ENCODE measurements at places on chromosomes 13 and 19.

DNA sequence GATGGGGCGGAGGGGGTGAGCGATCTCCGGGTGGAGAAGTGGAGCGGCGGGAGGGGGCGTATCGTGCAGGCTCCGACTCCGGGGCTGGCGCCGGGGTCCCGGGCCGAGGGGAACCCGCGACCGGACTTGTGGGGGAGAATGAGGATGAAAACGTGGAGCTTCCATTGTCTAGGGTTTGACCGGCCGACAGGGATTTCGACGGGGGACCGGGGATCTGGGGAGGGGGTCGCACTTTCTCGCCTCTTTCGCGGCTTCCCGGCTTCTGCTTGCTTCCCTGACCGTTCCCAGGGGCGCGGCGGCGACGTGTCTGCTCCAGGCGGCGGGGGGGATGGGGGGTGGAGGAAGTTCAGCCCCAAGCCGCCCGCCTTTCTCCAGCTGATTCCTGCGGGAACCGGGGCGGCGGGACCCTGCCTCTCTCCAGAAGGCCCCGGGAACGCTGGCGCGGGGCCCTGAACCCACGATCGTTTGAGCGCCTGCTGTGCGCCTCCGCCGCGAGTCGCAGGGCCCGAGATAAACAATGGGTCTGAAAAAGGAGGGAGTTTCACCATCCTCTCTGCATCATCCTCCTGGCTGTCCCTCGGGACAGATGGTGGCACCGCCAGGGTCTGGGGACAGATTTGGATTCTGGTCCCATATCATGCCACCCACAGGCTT, 790 bp downstream of the TPM4 start:
- DNase-seq, result no peak

DNA sequence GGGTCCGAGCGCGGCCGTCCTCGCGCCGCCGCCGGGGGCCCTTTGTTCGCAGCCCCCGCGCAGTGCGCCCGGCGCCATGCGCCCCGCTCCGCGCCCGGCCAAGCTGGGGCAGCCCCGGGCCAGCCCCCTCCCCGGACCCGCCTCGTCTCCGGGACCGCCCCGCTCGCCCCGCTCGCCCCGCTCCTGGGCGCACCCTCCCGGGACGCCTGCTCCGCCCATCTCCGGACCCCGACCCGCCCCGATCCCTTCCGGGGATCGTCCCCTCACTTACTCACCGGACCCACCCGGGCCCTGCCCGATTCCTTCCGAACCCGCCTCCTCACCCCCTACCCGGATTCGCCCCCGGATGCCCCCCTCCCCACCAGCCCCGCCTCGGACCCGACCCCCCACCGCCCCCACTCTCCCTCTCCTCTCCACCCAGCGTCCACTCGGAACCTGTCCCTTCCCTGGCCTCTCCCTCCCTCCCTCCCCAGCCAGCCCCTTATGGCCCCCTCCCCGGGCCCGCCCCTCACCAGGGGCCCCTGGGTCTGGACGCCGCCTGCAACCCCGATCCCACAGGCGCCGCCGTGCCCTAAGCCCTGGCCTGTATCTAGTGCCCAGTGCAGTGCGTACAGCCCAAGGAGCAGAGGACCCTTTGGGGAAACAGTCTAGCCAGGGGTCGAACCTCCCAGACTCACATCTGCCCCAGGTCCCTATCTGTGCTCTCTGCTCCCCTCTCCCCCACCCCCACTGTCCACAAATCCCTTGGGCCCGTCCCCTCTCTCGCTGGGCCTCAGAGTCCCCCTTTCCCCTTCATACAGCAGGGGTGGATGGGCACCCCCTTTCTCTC, at the start of gene CPAMD8:
Gene CPAMD8 (minus strand): TSS at position 105 of the 829 bp plus-strand sequence. CDS start 168 bp downstream, outside the sequence.
- DNase-seq, result no peak

DNA sequence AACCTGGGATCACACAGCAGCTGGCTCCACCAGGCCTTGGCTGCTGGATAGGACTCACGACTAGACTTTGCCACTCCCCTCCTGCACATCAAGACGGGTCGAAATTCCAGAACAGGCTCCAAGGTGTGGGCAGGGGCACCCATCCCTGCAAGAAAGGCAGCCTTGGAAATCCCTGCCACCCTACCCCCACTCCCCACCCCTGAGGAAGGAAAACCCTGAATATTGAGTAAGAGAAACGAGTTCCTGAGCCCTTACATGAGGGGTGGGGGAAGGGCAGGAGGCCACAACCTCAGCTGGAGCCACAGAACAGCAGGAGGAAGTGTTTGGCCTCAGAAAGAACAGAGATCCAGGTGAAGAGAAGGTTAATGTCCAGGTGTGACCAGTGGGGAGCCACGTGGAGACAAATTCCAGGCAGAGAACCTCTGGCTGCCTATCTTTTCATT, 20.1 kb downstream of the DEDD2 start:
- no peak for DNase-seq

DNA sequence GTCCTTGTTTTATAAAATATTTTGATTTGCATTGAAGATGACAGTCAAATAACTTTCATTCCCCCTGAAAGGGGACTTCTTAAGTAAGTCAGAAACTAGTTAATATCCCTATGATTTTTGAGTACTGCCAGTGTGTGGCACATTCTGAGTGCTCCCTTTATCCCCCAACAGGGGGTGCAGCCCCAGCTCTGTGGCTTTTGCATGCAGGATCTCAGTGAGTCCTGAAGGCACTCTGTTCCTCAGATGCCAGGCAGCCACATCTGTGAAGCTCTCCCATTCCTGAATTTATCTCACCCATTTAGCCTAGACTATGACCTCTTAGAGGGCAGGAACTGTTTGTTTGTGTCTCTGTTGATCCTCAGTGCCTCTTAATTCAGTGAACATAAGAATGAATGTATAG, 123.1 kb downstream of the CDK8 start:
- DNase-seq, result no peak

GRCh38 chr13:74904556-74904955, 577.4 kb downstream of the TBC1D4 start:
- no peak for DNase-seq

- DNase-seq, result no peak
Observed at GRCh38 chr13:100534911-100535310, 53.7 kb downstream of the GGACT start.

- DNase-seq, result no peak
Observed at GRCh38 chr13:97058391-97058790, 64.1 kb upstream of the OXGR1 start.

DNA sequence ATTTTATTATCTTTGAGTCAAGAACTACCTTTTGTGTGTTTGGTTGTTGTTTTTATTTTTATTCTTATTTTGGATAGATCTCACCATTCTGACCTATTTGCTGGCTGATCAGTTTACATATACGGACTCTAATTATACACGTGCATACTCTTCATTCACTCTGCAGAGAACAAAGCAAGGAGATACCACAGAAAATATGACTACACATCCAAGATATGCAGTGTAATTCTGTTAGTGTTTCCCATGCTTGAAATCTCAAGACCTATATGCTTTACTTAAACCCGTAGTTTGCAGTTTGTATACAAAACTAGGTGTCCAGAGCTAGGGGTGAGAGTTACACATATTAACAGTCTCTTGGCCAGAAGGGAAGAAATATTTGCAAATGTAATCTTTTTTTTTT, 205.5 kb downstream of the DCLK1 start:
- DNase-seq, result no peak

DNA sequence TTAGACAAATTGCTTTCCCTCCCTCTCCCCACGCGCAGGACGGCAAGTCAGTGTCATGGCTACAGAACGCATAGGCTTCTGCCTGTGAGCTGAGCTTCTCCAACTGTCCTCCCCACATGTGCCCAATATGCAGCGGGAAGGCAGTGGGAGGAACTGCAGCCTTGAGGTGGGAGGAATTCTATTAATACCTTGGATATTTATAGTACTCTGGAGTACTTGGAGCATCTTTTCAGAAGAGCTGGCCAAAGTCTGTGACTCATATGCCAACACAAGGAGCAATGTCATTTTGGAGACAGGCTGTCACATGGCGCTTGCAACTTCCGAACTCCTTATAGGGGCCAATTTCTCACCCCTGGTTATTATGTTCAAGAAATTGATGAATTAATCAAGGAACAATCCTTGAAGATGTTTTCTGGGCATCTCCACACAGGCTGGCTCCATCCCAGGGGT, 245.0 kb upstream of the SERP2 start:
- DNase-seq, result no peak

GRCh38 chr13:40152145-40152544, 496.7 kb downstream of the COG6 start:
- no peak for DNase-seq

- no peak for DNase-seq
Observed at GRCh38 chr13:24842549-24843274, 78.7 kb downstream of the RNF17 start.

DNA sequence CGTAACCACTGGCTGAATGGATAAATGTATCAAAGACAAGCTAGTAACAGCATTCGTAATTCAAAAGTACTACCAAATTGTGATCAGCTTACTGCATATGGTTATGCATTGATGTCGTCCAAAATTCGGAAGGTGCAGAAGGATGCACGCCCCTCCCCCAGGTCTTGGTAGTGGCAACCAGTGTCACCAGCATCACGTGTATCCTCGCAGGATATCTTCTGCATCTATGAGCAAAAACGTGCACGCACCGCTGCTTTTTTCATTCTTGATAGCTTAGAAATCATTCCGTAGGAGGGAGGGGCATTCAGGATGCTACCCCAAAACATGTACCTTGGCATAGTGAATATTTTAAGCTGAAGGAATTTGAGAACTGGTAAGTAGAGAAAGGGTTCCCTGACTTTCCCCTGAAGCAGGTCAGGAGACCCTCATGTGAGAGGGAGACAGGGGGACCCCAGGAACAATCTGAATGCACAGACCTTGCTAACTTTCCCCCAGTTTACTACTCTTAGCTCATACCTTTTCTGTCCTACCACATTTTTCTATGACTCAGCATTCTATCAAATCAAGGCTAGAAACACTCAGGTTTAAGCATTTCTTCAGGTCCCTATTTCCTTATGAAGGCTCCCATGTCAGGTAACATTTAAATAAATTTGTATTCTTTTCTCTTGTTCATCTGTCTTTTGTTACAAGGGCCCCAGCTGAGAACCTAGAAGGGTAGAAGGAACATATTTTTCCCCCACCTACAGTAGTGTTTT, 61.2 kb upstream of the TM9SF2 start:
- no peak for DNase-seq

DNA sequence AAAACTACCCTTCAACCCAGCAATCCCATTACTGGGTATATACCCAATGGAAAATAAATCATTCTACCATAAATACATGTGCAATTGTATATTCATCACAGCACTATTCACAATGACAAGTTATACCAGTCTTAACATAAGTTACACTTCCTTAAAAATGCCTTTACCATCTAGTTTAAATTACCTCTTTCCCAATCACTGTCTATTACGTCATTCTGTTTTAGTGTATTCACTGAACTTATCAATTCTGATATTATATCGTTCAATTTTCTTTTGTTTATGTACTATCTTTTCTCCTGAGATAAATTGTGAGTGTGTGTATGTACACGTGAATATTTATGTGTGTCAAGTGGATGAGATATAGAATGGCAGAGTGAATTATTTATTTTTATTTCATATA, 1416.8 kb downstream of the OLFM4 start:
- no peak for DNase-seq

DNA sequence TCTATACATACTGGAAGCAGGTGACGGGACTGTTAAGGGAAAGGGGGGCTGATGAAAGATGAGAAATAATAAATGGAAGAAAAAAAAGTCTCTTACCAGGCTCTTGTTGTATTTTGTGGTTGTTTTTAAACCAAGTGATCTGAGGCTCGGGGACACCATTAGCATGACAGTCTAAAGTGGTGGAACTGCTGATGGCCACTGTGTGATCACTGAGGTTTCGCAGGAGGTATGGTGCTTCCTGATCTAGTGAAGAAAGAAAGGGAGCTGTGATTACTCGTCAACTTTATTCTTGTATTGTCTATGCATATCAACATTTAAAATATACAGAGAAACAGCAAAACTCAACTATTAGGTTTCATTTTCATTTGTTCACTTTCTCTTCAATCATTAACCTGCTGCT, 110.1 kb downstream of the FLT1 start:
- DNase-seq, result no peak

- DNase-seq, result peak; percentile 20
Observed at GRCh38 chr13:43785650-43786471, 911 bp downstream of the ENOX1 start.

DNA sequence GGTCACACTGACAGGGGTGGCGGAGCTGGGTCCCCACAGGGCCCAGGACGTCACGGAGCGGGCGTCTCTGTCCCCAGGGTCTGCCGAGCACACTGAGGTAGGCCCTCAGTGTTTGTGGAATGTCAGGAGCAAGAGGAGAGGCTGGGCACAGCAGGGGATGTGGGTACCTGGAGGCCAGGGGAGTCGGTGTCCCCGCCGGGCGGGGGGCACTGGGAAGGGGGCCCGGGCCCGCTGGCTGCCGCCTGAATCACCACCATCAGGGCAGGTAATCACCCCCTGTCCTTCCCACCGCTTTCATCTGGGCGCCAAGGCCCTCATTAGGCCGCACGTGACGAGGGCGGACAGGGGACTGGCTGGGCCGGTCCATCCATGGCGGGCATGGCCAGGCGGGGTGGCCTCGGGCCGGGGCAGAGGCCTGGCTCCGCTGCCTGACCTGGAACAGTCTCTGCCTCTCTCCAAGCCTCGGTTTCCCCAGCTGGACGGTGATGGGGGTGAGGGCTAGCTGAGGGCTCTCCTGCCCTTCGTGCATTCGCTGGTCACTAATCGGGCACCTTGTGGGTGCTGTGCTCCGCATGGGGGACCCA, 1.0 kb downstream of the FGF22 start:
- no peak for DNase-seq

DNA sequence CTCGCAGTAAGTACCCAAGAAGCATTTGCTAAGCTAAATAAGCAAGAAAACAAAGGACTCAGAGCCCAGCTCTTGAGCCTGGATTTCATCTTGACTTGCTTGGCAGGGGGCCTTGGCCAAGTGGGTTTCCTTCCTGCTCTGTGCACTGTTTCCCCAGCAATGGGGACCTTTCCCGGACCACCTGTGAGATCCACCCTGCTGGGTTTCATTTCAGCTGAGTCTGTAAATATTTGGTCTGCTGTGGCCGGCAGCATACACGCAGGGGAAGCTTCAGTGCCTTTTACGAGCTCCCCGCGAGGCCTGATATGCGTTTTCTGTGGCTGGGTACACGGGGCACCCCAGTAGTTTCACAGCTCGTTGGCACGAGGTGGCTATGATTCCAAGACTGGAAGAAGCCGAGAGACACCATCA, 12.4 kb upstream of the TINCR start:
- no peak for DNase-seq

- no peak for DNase-seq
Observed at GRCh38 chr13:69279213-69279612, 828.4 kb upstream of the ATXN8OS start.

Data from stimulated activated CD4-positive, alpha-beta T cell treated with anti-CD3 and anti-CD28 coated beads, Interleukin-1b, Interleukin-23, amount 100 ng/mL, for 48 hours (primary cell).